ENCODE measurements at places on chromosomes 11 and 22. TPM values are rescaled to one million over a fixed set of nuclear protein-coding genes. Genes with fewer than 3 reads are reported as not detected.
A peak's percentile ranks its signal among the peaks of the same experiment; 100 is the strongest.

The SLC25A18 gene
- total RNA-seq: not detected

The HEPHL1 gene
- total RNA-seq: not detected

The PLEKHB1 gene
- 13.2 TPM for total RNA-seq

The TRIM51 gene
- total RNA-seq: not detected

The PIWIL4 gene
- 0.29 TPM for total RNA-seq

The MAJIN gene
- 0.21 TPM for total RNA-seq

GRCh38 chr11:45062115-45062514, 84.3 kb upstream of the PRDM11 start:
- H3K36me3 ChIP-seq: no peaks in the 10 kb centered on the region
- H3K4me1 ChIP-seq: no peaks in the 10 kb centered on the region
- no peaks in the 10 kb centered on the region for H3K27me3 ChIP-seq
- no peak overlapping the region for H3K27ac ChIP-seq

- H3K4me3 ChIP-seq: no peak overlapping the region
- no peaks in the 10 kb centered on the region for H3K27me3 ChIP-seq
- no peak for DNase-seq
- no peak overlapping the region for H3K27ac ChIP-seq
These were observed 314.0 kb upstream of the CTSC start for GRCh38 chr11:88651556-88651955.

- H3K4me3 ChIP-seq: no peak within 1 kb of the TSS
- H3K4me1 ChIP-seq: peaks cover 20% of the 10 kb centered on the region
- H3K36me3 ChIP-seq: no peaks in the 10 kb centered on the region
- no peak for DNase-seq
These were observed at the start of gene SMIM45 for GRCh38 chr22:41951898-41952474. SMIM45 (plus strand) TSS chr22:41952150.

DNA sequence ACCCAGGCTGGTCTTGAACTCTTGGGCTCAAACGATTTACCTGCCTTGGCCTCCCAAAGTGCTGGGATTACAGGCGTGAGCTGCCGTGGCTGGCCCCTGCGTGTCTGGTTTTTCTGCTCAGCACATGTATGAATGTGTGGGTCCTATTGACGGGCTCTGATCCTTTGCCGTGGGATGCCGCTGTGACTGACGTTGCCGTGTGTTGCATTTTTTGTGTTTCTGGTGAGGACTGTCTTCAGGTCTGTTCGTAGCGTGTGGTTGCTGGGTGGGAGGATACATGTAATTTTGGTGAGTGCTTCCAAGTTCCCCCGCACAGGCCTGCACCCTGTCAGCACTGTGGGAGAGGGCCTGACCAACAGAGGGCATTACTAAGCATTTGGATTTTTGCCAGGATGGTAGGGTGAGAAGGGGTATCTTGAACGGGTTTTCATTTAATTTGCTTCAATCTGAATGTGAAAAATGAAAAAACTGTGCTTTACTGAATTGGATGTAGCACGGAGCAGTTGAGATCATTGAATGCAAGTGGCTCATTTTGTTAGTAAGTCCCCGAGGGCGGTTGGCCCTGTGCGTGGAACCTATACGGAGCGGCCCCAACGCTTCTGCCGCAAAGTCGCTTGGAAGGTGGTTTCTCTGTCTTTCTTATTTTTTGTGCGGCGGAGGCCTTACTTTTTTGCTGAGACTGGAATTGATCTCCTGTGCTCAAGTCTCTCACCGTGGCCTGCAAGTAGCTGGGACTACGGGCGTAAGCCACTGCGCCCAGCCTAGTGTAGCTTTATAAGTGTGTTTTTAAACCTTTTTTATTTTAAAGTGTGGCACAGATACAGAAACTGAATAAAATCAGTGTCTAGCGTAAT, 8.2 kb downstream of the ZBED4 start:
- peak overlapping the region; percentile 15 for H3K27ac ChIP-seq
- H3K4me1 ChIP-seq: peaks cover 48% of the 10 kb centered on the region
- H3K4me3 ChIP-seq: no peak overlapping the region
- no peaks in the 10 kb centered on the region for H3K27me3 ChIP-seq
- DNase-seq: no peak

DNA sequence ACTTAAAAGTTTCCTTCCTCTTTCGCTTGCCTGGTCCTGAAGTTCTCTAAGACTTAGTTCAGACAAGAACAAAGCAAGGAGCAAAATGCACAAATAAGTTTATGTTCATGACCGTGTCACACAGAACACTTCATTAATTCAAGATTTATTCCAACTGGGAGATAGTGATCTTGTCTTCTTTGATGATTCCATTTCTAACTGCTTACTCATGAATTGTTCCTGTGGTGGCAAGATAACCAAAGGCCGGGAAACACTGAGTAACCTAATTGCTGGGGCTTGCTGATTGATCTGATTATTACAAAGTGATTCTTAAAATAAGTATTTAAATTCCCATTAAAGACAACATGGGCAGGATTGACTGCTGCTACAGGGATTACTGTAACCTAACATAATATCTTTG, 1462.9 kb upstream of the RAG2 start:
- H3K27ac ChIP-seq: no peak overlapping the region
- H3K36me3 ChIP-seq: no peaks in the 10 kb centered on the region
- no peaks in the 10 kb centered on the region for H3K27me3 ChIP-seq
- no peaks in the 10 kb centered on the region for H3K4me1 ChIP-seq
- no peak for DNase-seq
- H3K4me3 ChIP-seq: no peak overlapping the region

Data from activated CD4-positive, alpha-beta memory T cell treated with anti-CD3 and anti-CD28 coated beads for 36 hours (primary cell).